GM13976 (cell line): ENCODE measurements at places on chromosomes 6 and 20.

- DNase-seq: no peak
Measured at GRCh38 chr6:128276311-128276710, 244.1 kb downstream of the PTPRK start.

DNA sequence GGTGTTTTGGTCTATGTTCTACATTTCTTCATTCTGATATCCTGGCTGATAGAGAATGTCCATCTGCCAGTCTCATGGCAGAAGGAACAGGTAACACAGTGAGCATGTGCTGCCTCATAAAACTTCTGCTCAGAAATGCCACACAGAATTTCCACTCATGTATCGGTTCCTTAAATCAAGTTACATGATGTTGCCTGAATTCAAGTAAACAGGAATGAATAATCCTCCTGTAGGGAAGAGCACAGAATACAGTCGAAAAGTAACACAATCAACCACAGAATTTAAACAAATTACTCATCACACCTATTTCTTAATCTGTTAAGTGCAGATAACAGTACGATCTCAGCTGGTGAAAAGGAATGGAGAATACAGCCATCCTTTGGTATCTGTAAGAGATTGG is 74.7 kb downstream of the FAM217A start:
- no peak for DNase-seq

DNA sequence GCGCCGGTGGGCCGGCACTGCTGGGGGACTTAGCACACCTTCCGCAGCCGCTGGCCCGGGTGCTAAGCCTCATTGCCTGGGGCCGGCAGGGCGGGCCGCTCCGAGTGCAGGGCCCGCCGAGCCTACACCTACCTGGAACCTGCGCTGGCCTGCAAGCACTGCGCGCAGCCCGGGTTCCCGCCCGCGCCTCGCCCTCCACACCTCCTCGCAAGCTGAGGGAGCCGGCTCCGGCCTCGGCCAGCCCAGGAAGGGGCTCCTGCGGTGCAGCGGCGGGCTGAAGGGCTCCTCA is 10.7 kb upstream of the MPC1 start:
- DNase-seq: no peak

DNA sequence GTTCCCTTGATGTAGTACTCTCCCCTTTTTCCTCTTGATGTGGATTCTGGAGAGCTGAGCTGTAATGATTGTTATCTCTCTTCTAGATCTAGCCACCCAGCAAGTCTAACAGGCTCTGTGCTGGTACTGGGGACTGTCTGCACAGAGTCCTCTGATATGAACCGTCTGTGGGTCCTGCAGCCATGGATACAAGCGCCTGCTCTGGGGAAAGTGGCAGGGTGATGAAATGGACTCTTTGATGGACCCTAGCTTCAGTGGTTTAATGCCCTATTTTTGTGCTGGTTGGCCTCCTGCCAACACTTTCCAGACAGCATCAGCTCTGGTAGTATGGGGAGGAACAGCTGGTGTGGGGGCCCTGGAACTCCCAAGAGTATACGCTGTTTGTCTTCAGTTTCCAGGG is 216.3 kb downstream of the ADGRG6 start:
- no peak for DNase-seq

GRCh38 chr6:15534974-15535373 is 127.9 kb downstream of the DTNBP1 start:
- DNase-seq: no peak

- DNase-seq: peak; percentile 79
Measured at GRCh38 chr6:29016559-29017427, 11.7 kb upstream of the ZNF311 start.

DNA sequence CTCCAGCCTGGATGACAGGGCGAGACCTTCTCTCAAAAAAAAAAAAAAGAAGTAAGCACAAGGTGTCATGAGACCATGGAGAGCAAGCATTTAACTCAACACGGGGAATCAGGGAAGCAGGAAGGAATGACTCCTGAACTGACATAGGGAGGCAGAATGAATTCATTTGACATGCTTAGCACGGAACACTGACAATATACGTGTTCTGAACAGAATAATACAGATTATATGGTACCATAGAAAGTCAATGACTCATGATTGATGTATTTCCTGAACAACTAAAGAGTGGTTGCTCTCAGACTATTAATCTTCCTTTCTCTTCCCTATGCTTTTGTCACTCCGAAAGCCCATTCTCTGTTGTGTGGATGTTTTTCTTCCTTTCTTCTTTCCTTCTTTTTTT is 20.7 kb upstream of the ASIP start:
- DNase-seq: no peak
